ENCODE measurements at places on chromosomes 11 and 22. TPM values are rescaled to one million over a fixed set of nuclear protein-coding genes. Genes with fewer than 3 reads are reported as not detected.

- DNase-seq = no peak
Measured at GRCh38 chr22:44229331-44229730, 48.6 kb downstream of the PARVG start.

- DNase-seq = no peak
Measured at GRCh38 chr22:38416621-38417251, 38.3 kb downstream of the KCNJ4 start.

GRCh38 chr11:3170756-3171650 is 5.9 kb upstream of the OSBPL5 start:
- no peak for DNase-seq

DNA sequence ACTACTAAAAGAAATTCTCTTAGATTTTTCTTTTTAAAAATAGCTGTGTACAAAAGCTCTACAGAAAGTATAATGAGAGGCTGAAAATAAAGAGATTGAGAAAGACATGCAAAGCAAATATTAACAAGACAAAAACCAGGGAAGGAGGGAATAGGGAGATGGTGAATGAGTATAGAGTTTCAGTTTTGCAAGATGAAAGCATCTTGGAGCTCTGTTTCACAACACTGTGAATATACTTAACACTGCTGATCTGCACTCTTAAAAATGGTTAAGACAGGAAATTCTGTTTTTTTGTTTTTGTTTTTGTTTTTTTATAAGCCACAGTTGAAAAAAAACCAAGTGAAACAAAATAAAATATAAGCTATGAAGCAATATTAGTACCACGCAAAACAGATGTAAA is 5.5 kb downstream of the TMEM218 start:
- DNase-seq = no peak

Gene CHRM1
- 6.0 TPM for total RNA-seq

Measured in lower leg skin (tissue), 4 donors.